ENCODE measurements at places on chromosomes 6 and 20. TPM values are rescaled to one million over a fixed set of nuclear protein-coding genes. Genes with fewer than 3 reads are reported as not detected.

DNA sequence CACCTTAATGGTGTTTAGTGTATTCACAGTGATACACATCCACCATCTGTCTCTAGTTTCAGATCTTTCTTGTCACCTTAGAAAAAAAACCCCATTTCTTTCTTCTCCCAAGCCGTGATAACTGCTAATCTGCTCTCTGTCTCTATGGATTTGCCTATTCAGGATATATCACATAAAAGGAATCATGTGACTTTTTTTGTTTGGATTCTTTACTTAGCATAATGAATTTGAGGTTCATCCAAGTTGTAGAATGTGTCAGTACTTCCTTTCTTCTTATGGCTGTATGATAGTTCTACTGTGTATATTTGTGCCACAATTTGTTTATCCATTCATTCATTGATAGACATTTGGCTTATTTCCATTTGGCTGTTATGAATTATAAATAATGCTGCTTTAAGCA, 57.1 kb downstream of the ITCH start:
- DNase-seq, result no peak

The TRIM40 gene
- total RNA-seq, result not detected

The CLIC5 gene
- 28.4 TPM for total RNA-seq

The BPI gene
- total RNA-seq, result not detected

The OPN5 gene
- total RNA-seq, result 0.09 TPM

DNA sequence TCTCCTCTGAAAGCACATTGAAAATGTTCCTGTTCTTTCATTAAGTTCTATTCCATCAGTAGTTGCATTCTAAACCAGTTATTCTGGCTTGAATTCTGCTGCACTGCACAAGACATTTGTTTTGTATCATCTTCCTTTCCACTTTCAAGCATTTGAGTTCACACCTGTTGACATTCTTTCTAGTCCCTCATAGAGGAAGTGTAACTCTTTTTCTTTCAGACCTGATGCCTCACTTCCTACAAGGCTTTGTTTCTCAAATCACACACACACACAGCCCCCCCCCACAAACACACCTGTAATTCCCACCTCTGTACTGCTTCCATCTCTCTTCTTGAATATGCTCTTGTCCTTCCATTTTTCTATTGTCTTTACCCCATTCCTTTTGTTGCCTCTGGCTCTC, 50.9 kb downstream of the CCN2 start:
- no peak for DNase-seq

The SLC4A11 gene
- 2.0 TPM for total RNA-seq

DNA sequence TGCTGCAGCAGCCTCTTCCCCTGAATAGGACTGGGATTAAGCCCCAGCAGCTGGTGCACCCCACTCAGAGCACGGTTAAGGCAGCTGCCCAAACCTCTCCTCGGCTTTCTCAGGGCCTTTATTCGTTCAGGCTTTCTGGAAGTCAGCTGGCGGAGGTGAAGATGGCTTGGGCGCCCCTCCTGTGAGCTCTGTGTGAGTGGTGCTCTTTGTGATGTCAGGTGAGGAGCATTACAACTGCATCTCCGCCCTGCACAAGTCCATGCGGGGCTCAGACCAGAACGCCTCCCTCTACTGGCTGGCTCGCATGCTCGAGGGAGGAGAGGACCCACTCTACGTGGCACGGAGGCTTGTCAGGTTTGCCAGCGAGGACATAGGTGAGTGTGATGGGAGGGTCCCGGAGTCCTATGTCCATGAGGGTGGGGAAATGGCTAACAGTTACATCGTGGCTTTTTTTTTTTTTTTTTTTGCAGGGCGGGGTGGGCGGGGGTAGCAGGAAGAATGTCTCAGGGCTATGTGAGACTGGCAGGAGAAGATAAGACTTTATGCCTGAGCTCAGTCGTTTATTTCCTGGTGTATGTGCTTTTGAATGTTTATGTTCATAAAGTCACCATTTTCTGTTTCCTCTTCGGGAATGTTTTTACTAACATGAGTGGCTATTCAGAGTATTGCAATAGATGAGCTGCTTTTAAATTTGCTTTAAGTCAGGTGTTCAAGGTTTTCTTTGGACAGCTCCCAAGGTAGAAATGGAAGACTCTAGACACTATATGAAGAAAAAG, 18.2 kb downstream of the WRNIP1 start:
- no peak for DNase-seq

The PRICKLE4 gene
- 4.9 TPM for total RNA-seq

DNA sequence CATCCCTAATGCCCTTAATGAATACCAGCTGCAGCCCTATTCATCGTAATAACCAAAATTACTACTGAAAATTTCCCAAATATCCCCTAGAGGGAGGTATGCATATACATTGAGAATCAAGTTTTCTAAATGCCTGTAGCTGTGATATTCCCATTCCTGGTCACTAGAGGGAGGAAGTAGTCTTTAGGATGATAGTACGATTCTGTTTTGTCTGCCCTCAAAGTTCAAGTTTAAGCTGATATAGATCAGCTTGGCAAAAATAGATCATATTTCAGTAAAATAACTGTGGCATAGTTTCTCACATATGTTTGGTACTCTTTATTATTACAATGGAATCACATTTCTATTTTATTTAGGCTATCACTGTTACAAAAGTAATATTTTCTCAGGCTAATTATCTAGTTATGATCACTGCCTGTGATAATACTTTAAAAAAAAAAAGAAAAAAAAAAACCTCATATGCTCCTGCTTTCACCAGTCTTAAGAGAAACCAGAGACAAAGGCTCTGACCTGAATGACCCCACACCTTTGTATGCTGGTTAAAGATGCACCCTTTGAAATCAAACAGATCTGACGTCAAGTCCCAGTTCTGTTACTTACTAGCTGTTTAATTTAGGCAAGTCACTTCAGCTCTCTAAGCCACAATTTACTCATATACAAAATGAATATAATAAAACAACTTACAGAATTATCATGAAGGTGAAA, 11.0 kb downstream of the TSPYL1 start:
- no peak for DNase-seq

- no peak for DNase-seq
These were observed 64.0 kb upstream of the SGK1 start for GRCh38 chr6:134381959-134382358.

The PSORS1C1 gene
- total RNA-seq, result not detected

The OTOR gene
- total RNA-seq, result not detected

DNA sequence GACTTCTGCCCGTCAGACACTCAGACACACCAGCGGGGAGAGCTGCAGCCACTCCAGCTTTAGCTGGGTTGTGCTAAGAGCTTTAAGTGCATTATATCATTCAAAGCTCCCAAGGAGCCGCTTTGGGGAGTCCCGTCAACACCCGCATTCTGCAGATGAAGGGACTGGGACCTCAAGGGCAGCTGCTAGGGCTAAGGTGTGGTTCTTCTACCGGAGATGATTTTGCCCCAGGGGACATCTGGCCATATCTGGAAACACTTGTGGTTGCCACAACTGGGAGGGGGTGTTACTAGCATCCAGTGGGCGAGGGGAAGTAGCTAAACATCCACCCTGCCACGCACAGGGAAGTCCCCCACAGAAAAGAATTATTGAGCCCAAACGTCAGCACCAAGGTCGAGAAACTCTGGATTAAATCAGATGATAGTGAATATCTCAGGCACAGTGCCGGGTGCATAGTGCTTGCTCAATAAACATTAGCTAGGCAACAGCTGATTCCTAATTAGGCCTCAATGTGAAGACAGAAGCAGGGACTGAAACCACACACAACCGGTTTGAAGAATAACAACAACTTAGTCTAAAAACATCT, 29.6 kb downstream of the PMEPA1 start:
- DNase-seq, result no peak

The TMEM151B gene
- total RNA-seq, result 3.5 TPM

DNA sequence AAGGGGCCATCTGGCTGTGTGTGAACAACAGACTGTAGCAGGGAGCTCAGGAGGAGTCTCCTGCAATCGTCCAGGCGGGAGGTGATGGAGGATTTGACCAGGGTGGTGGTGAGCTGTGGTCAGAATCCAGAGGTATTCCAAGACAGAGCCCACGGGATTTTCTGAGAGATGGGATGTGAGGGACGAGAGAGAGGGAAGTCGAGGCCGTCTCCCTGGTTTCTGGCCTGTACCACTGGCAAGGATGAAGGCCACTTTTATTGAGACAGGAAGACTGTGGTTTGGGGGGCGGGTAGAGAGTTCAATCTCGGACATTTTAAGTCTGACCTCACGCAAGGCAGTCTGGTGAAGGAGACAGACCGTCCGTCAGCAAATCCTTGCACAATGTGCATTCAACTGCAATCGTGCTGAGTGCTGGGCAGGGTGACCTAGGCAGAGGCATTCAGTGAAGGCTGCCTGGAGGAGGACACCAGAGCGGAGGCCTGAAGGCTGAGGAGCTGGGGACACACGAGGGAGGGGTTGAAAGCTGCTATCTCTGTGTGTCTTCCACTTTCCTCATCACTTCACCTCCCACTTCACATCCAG, 53.9 kb downstream of the PREX1 start:
- no peak for DNase-seq

DNA sequence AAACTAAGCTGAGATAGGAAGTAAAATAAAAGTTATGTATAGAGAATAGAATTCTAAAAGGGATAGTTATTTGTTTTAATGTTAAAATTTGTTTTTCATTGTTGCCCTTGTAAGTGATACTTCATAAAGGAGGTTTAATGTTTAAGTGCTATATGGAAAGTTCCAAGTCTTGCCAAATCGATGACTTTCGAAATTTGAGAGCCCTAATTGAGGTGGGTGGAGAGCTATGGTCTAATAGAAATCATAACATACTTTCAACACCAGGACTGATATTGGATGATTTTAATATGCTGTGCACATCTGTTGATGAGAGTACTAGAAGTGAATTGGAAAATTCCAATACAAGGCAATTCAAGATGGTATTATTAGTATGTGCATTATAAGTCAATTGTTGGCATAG, 64.6 kb downstream of the RNF144B start:
- no peak for DNase-seq

DNA sequence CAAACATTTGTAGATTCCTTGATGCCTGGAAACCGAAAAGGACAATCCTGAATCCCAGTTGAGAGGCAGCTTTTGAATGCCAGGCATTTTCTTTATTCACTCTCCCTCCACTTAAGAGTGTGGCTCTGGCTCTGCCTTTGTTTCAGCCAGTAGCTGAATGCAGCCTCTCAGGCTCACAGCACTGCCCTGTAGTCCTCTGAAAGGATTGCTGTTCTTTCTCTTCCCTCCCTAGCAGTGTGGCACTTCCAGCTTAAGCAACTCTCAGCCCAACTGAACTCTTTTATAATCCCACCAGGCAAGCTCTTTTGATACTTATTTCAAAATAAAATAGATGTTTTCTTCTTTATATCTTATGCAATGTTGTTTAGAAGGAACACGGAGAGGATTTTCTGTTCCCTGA, 415.6 kb downstream of the GJA1 start:
- DNase-seq, result no peak

The TBXT gene
- not detected for total RNA-seq

GRCh38 chr6:7696061-7696460, 29.8 kb upstream of the BMP6 start:
- DNase-seq, result no peak

- no peak for DNase-seq
These were observed 706.2 kb upstream of the GJE1 start for GRCh38 chr6:141426400-141426980.

GRCh38 chr6:139156551-139156950, 21.7 kb downstream of the HECA start:
- no peak for DNase-seq

The HSPA1A gene
- total RNA-seq, result 52.5 TPM

- DNase-seq, result peak; percentile 17
These were observed 1.6 kb upstream of the ATXN1 start for GRCh38 chr6:16762550-16763477.

GRCh38 chr20:60486315-60486714, 528.1 kb downstream of the CDH26 start:
- DNase-seq, result no peak

The SGK2 gene
- 8.7 TPM for total RNA-seq

- no peak for DNase-seq
These were observed 750.4 kb downstream of the TENT5A start for GRCh38 chr6:81002126-81002525.

- DNase-seq, result no peak
These were observed 45.1 kb upstream of the NEDD9 start for GRCh38 chr6:11277275-11278206.

- no peak for DNase-seq
These were observed 21.0 kb upstream of the PRELID3B start for GRCh38 chr20:59063358-59064213.

The NOTCH4 gene
- total RNA-seq, result 4.7 TPM

DNA sequence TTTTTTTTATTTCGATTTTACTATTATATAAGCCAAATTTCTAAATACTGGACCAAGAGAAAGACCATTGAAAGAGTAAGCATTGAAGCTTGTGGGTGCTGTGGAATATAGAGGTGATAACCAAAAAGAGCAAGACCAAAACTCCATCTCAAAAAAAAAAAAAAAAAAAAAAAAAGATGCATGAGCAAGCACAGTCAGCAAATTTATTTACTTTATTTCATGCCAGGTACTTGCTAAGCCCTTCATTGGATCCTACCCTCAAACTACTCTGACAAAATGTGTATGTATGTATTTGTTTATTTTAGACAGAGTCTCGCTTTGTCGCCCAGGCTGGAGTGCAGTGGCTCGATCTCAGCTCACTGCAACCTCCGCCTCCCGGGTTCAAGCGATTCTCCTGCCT, 27.8 kb downstream of the BAK1 start:
- no peak for DNase-seq

GRCh38 chr6:40910260-40910893, 128.6 kb downstream of the UNC5CL start:
- no peak for DNase-seq

The APCDD1L gene
- total RNA-seq, result not detected

- DNase-seq, result no peak
These were observed 12.2 kb upstream of the DSTN start for GRCh38 chr20:17557675-17558006.

The PACRG gene
- total RNA-seq, result 2.4 TPM

GRCh38 chr6:162964488-162965140, 236.8 kb downstream of the PACRG start:
- no peak for DNase-seq

GRCh38 chr6:155383913-155384312, 69.6 kb upstream of the TFB1M start:
- DNase-seq, result no peak

- no peak for DNase-seq
These were observed 670.9 kb downstream of the HTR1B start for GRCh38 chr6:76792394-76792793.

GRCh38 chr6:163098827-163099479, 315.6 kb upstream of the QKI start:
- no peak for DNase-seq

The UBD gene
- 1.9 TPM for total RNA-seq

The RIPPLY2 gene
- not detected for total RNA-seq

DNA sequence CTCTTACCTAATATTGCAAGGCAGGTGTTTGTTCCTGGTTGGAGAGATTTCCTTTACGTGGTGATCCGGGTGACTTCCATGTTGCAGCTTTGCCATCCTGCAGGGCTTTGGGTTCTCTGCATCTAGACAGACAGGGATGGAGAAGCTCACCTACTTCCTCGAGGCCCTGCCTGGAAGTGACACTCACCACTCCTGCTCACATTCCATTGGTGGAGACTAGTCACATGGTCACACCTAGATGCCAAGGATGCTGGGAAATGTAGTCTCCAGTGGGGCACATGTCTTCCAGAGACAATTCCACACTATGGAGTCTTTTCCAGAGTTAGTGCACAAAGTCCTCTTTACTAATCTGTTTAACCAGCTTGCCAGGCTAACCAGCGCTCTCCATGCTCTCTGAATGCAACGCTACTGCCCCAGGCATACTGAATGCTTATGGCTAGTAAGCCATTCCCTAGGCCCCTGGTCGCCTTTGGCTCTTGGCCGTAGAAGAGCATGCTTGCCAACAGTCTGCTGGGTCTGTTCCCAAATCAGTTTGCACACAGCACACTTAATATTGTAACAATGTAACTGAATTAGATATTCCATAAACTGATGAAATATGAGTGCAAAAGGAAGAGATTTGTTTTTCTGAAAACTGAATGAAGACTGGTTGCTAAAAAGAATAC, 6.7 kb upstream of the KCNK15 start:
- DNase-seq, result no peak
